ENCODE measurements at places on chromosomes 13 and 19.

DNA sequence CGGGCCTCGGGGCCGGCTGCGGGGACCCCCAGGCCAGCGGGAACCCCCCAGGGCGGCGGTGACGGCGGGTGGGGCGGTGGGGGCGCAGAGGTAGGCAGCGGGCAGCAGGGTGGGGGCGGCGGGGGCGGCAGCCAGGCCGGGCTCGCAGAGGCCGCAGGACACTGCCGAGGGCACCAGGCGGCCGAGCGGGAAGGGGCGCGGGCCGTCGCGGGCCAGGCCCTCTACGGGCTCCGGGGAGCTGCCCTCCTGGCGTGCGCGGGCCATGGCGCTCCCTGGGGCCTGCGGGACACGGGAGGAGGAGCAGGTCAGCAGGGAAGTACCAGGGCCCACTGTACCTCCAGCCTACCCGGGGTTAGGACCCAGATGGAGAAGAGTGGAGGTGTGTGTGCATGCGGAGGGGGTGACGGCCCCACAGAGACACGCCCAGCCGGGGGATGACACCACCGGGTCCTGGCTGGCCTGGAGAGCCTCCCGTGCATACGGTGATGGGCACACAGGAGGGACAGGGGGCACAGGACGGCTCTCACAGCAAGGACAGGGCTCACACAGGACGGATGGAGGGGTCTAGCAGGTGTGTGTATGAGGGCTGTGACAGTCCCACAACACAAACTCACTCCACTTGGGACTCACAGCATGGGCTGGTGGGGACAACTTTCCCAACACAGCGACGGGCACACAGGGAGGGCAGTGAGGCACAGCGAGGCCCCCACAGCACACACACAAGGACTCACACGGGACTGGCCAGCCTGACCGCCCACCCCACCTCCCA lies 2.6 kb downstream of the BBC3 start:
- DNase-seq = no peak

- no peak for DNase-seq
These were observed 9.8 kb upstream of the MICU2 start for GRCh38 chr13:21613791-21614190.

- no peak for DNase-seq
These were observed 53.7 kb downstream of the USP12 start for GRCh38 chr13:27117952-27118351.

DNA sequence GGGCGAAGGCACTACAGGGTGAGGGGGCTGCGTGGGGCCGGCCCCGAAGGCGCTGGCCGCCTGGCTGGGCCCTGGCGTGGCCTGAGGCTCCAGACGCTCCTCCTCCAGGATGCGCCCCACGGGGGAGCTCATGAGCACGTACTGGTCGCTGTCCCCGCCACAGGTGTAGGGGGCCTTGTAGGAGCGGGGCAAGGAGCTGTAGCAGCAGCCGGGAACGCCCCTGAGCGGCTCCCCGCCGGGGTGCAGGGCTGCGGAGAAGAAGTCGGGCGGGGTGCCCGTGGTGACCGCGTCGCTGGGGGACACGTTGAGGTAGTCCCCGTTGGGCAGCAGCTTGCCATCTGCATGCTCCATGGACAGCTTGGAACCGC lies 3.0 kb downstream of the IRS2 start:
- no peak for DNase-seq

- DNase-seq = no peak
These were observed 26.7 kb downstream of the TSC22D1 start for GRCh38 chr13:44549476-44549875.

GRCh38 chr19:52734331-52734892 lies 432 bp downstream of the ZNF611 start:
- DNase-seq = no peak

DNA sequence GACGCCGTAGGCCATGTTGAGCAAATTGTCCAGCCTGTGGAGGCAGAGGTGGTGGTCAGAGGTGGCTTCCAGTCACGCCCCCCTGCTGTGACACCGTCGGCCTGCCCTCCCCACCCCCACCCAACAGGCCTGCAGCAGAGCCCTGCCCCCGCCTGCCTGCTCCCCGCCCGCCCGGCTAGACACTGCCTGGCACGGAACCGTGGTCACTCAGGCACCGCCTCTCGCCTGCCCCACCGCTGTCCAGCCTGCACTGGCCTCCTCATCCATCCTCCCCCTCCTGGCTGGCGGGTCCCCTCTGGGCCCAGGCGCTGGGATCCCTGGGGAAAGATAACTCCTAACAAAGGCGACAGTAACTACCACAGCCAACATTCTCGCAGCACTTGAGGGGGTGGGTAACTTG lies 21.7 kb downstream of the PRKCSH start:
- DNase-seq = no peak

DNA sequence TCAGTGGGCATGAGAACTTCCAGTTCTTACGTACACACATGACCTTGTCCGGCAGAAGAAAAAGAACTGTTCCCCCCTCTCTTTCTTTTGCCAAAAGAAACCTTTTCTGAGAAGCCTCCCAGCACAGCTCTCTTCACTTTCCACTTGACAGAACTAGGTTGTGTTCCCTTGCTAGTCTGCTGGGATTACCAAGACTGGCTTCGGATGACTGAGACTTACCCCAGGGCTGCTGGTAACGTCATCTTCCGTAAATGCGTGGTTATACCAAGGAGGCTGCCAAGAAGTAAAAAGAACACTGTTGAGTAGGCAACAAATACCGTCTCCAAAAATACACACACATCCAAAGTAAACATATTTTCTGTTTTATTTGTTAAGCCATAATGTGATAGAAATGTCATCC lies 908.2 kb downstream of the EFNB2 start:
- no peak for DNase-seq

DNA sequence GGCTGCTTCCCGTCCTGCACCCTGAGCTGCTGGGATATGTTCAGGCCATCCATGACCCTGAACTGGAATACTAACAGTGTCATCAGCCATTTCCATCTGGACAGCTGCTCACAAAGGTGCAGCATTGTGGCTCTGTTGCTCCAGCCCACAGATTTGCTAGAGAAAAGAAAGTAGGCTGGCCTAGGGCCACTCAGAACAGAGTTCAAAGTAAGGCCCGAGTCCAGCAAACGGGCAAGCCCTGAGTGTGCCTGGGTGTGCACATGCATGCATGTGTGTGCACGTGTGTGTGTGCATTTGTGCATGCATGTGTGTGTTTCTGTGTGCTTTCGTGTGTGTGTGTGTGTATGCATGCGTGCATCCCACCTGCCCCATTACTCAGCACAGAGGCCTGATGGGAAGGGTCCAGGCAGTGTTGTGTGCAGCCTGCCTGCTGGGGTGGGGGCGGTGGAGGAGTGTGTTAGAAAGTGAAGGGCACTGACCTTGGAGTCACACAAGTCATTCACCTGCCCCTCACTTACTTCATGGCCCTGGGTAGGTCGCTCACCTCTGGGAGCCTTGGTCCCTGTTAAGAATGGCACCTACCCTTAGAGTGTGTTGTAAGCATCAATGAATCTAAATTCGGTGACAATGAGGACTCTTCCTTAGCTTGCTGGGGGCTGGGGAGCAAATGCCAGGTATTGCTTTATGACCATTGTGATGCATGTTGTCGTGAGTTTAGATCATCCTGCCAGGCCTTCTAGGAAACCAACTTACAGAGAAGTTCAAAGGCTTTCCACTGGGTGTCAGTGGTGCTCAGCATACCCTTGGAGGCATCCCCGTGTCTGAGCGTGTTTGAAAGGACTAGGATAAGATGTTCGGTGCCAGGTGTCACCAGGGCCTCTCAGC lies 53.2 kb downstream of the GPR12 start:
- no peak for DNase-seq

DNA sequence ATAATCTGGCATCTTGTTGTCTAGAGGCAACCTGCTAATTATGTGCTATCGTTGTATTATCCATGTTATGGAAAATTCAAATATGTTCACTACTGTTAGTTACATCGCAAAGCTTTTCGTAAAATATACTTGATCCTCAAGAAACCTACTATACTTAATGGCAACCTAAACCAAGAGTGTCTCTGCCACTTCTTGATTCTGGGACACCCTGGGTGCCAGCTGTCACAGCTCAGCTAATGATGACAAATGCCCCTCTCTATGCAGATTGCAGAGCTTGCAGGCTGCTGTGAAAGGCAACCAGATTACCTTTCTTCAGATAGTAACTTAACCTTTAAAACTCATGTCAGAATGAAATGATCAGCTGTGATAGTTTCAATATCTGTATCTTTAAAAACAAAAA lies 8.9 kb upstream of the MAB21L1 start:
- no peak for DNase-seq

DNA sequence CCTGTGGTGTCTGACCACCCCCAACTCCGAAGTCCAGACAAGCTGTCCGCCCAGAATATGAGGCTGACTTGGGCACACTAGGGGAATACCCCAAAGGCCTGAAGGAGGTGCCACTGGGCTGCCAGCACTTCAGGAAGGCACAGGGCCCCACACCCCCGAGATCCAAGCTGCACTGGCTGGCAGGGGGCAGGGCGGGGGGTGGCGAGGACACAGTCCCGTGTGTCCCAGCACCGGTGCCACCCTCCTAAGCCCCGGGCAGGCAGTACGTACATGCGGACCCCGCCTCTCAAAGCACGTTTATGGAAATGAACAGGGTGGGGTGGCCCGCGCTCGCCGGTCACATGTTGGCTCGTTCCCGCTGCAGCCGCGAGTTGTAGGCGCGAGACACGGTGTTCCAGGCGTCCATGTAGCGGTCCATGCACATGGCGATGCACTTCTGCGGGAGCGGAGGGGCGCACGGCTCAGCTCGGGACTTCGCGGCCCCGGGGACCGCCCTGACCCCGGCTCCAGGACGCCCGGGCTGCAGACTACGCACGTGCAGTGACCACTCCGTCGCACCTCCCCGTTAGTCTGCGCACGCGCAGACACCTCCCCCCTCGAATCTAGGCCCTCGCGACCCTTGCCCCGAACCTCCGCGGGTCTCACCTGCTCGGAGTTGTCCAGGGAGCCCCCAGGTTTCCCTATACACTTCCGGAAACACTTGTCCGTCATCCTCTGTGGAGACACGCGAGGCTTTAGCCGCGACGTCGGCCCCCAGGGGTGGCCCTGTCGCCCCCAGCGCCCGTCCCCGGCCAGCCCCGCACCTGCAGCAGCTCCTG lies 566 bp downstream of the TIMM13 start:
- DNase-seq = peak; percentile 32

DNA sequence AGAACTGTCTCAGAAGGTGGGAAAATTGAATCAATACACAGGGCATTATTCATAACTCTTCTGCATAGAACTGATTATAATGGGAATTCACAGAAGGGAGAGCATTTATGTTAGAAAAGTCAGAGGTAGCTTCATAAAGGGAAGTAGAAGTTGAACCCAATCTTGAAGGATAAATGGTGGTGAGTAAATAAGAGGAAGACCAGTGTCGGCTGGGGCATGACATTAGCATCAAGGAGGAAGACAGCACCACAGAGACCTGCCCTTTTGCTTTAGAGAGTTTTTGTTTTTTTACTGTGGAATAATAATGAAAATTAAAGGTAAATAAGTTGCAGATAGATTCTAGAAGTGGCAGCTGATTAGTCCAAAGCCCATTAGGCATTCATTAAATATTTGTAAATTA lies 21.9 kb downstream of the CDC16 start:
- DNase-seq = no peak
